ENCODE measurements at places on chromosomes 7 and 10. TPM values are rescaled to one million over a fixed set of nuclear protein-coding genes. Genes with fewer than 3 reads are reported as not detected.
A peak's percentile ranks its signal among the peaks of the same experiment; 100 is the strongest.

GRCh38 chr10:84511106-84511505, 182.7 kb downstream of the CCSER2 start:
- H3K27me3 ChIP-seq: no peaks in the 10 kb centered on the region
- peaks cover 28% of the 10 kb centered on the region for H3K36me3 ChIP-seq
- no peaks in the 10 kb centered on the region for H3K4me1 ChIP-seq
- no peak overlapping the region for H3K4me3 ChIP-seq

- no peak for DNase-seq
- no peak overlapping the region for H3K4me3 ChIP-seq
- peak overlapping the region; percentile 95 for H3K27ac ChIP-seq
These were observed 52.6 kb downstream of the FAM53B start for GRCh38 chr10:124691421-124692099.

The ANKRD30A gene
- total RNA-seq: 0.22 TPM

The SDK1 gene
- 8.2 TPM for total RNA-seq

DNA sequence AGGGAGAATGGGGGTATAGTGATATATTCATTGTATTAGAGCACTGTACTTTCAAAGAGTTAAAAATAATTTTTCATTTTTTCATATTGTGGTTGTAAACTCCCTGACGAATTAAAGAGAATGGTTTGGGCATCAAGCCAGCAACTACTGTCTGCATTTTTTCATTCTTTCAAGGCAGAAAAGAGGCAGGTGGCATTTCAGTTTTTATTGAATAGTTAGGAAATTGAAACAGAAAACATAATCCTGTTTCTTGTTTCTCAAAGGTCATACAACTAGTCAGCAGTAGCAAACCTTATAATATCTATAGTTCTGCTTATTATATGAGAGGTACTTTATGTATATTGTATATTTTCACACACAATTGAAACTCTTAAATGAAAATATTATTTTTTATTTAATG, 303.9 kb upstream of the KCND2 start:
- no peak overlapping the region for H3K4me3 ChIP-seq
- H3K4me1 ChIP-seq: no peaks in the 10 kb centered on the region
- H3K36me3 ChIP-seq: no peaks in the 10 kb centered on the region
- no peak overlapping the region for H3K27ac ChIP-seq
- H3K27me3 ChIP-seq: no peaks in the 10 kb centered on the region

GRCh38 chr7:146090023-146090645, 26.5 kb upstream of the CNTNAP2 start:
- no peak overlapping the region for H3K27ac ChIP-seq
- no peak overlapping the region for H3K4me3 ChIP-seq
- no peaks in the 10 kb centered on the region for H3K4me1 ChIP-seq
- H3K36me3 ChIP-seq: no peaks in the 10 kb centered on the region

GRCh38 chr10:49612513-49613164, 1.2 kb upstream of the CHAT start:
- no peak for DNase-seq
- H3K27ac ChIP-seq: no peak overlapping the region
- no peaks in the 10 kb centered on the region for H3K36me3 ChIP-seq

DNA sequence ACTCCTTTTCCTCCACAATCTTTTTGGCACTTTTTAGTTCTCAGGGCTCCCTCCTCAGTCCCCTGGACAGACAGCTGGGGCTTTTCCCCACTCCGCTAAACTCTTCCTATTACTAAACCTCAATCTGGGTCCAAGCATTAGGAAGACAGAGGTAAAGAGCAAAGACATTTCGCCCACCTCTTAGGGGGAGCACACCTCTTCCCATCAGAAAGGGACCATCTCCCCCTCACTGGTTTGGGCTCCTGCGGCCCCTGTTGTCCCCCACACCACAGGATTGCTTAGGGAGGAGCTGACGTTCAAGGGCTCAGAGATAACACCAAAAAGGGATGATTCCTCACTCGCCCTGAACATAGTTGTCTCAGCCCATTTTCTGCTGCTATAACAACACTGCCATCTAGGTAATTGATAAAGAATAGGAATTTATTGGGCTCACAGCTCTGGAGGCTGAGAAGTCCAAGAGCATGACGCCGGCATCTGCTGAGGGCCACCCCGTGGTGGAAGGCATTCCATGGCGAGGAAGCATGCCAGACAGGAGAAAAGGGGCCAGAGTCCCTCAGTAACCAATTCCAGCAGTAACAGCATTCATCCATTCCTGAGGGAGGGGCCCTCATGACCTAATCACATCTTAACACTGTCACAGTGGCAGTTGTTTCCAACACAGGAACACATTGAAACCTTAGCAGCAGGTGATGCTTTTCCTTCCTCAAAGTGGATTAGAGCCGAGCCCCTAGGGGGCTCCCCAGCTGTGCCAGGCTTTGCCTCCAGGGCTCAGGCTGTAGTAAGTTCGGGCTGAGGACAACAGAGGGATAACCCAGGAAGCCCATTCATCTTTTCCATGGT, 209.6 kb downstream of the EBF3 start:
- no peak overlapping the region for H3K27ac ChIP-seq
- DNase-seq: no peak

GRCh38 chr7:26533217-26533616, 241.6 kb downstream of the SNX10 start:
- H3K27me3 ChIP-seq: no peaks in the 10 kb centered on the region
- no peak overlapping the region for H3K4me3 ChIP-seq
- no peak for DNase-seq
- H3K36me3 ChIP-seq: no peaks in the 10 kb centered on the region

DNA sequence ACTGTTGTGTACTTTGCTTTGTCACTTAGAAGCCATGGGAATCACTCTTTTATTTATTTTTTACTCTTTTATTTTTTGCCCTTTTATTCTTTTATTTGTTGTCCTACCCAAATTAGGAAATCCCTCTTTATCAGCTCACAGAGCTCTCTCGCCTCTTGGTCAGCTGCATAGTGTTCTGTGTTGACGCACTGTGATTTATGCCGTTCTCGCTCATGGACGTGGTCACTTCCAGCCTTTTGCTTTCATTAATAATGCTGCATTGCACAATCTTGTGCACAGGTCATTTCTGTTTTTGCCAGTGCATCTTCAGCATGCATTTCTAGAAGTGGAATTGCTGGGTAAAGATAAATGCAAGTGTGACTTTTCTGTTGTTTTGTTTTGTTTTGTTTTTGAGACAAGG, 42.3 kb downstream of the FBH1 start:
- H3K36me3 ChIP-seq: peaks cover 24% of the 10 kb centered on the region
- H3K27me3 ChIP-seq: no peaks in the 10 kb centered on the region

DNA sequence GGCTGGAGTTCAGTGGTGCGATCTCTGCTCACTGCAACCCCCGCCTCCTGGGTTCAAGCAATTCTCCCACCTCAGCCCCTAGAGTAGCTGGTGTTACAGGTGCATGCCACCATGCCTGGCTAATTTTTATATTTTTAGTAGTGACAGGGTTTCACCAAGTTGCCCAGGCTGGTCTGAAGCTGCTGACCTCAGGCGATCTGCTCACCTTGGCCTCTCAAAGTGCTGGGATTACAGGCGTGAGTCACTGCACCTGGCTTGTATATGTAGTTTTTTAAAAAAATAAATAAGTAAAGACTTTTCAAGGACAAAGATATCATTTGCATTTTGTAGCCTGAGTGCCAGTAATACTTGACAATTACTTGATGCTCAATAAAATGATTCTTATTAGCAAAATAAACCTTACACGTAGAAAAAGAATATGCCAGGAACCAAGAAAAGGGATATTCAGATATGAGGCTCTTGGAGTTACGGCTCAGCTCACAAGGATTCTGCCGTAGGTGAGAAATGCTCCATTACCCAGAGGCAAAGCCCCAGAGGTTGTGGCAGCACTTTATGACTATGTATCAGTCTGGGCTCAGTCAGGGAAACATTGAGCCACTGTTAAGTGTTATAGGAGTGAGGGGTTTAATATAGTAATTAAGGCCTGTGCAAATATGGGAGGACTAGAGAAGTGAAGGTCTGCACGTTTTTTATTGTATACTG, 98.5 kb downstream of the TPST1 start:
- H3K36me3 ChIP-seq: no peaks in the 10 kb centered on the region
- H3K4me1 ChIP-seq: no peaks in the 10 kb centered on the region
- H3K27ac ChIP-seq: no peak overlapping the region
- DNase-seq: no peak

The CYP2C18 gene
- total RNA-seq: not detected

GRCh38 chr10:119371704-119372663, 164.6 kb downstream of the GRK5 start:
- H3K4me3 ChIP-seq: no peak overlapping the region
- DNase-seq: no peak
- no peaks in the 10 kb centered on the region for H3K36me3 ChIP-seq

GRCh38 chr10:70051848-70052247, 798 bp upstream of the MACROH2A2 start:
- H3K36me3 ChIP-seq: no peaks in the 10 kb centered on the region
- H3K4me3 ChIP-seq: no peak overlapping the region
- peaks cover 22% of the 10 kb centered on the region for H3K4me1 ChIP-seq
- DNase-seq: no peak

DNA sequence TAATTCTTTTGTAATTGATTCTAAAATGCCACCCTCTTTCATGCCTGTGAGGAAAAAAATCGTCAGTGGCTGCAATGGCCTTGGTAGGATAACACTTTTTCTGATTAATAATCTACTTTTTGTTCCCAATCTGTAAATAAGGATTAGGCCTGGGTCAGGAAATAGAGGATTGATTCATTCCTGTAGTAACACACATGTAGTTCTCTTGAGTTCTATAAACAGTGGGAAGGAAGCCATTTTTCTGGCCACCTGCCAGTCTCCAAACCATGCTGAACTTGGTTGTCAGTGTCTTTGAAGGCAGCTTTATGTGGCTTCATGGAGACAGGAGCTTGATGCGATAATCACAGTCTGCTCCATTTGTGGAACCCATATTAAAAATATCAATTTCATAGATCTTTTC, 169.3 kb upstream of the NFE2L3 start:
- no peak overlapping the region for H3K27ac ChIP-seq
- no peak overlapping the region for H3K4me3 ChIP-seq
- H3K27me3 ChIP-seq: no peaks in the 10 kb centered on the region
- H3K36me3 ChIP-seq: no peaks in the 10 kb centered on the region
- H3K4me1 ChIP-seq: no peaks in the 10 kb centered on the region

- no peak for DNase-seq
- H3K4me3 ChIP-seq: no peak overlapping the region
- H3K4me1 ChIP-seq: no peaks in the 10 kb centered on the region
- no peaks in the 10 kb centered on the region for H3K36me3 ChIP-seq
- H3K27ac ChIP-seq: no peak overlapping the region
These were observed 23.0 kb upstream of the PCBD1 start for GRCh38 chr10:70911386-70911785.

DNA sequence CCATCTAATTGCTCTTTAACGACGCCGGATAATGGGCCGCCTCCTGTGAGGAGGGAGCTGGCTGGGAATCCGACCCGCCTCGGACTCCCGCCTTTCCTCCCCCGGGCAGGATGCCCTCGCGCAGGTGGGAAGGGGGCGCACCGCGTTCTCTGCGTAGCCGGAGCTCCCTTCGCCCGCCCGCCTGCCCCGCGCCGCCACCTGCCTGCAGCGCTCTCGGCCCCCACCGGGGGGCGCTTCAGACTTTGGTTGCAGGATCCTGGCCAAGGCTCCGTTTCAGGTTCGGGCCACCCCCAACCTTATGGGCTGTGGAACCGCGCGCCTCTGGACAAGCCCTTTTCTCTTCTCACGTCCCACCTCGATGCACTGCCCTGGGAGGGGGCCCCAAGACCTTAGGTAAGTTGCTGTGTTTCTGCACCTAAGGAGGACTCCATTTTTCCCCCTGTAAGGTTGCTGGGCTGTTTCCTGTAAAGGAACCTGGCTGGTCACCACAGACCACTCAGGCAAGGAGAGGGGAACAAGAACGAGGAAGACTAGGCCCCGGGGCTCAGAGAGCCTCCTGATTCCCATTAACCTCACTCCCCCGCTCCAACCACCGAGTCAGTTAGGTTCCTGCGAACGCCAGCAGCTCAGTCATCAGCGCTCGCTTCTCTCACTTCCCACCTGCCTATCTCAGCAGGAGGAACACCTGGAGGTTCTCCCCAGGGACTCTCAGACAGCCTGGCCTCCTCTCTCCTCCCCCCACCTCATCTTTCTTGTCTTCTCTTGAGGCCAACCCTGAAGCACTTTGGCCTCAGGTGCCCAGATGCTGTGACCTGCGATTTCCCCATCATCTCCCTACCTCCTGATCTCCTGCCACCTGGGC, 11.3 kb upstream of the KAZALD1 start:
- H3K27ac ChIP-seq: no peak overlapping the region
- no peak overlapping the region for H3K4me3 ChIP-seq
- peaks cover 19% of the 10 kb centered on the region for H3K4me1 ChIP-seq
- no peaks in the 10 kb centered on the region for H3K36me3 ChIP-seq

The RHOBTB1 gene
- total RNA-seq: 5.9 TPM

DNA sequence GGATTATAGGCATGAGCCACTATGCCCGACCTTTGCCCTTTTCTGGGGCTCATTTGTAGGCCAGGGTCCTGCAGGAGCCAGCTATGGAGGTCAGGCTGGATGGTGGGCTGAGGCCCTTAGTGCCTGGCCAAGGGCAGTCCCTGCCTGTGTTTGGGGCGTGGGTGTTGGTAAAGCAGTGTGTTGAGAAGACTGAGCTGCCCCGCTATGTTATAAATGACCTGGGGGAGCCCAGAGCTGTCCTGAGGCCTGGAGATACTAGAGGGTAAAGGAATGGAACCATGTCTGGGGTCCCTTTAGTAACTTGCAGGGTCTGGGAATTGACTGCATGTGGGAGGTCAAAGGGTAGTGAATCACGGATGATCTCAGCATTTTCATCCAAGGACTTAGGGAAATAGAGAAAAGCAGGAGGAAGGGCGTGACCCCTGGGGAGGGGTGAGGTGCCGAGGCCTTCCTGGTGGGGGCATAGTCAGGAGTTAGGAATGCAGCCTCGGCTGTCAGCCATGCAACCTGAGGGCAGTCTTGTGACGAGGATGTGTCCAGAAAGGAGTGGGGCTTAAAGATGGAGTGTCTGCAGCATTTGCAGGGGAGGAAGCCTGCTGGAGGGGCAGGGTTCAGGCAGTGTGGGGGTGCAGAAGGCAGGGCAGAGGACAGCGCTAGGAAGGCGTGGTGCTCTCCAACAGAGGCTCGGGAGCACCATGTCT, 31.5 kb downstream of the TMEM248 start:
- H3K27ac ChIP-seq: no peak overlapping the region
- peaks cover 6% of the 10 kb centered on the region for H3K36me3 ChIP-seq
- H3K4me1 ChIP-seq: no peaks in the 10 kb centered on the region
- no peak overlapping the region for H3K4me3 ChIP-seq
- DNase-seq: no peak
- no peaks in the 10 kb centered on the region for H3K27me3 ChIP-seq

The CADPS2 gene
- 28.7 TPM for total RNA-seq

The TUBAL3 gene
- not detected for total RNA-seq

GRCh38 chr7:43463401-43463980, 119.4 kb upstream of the STK17A start:
- no peaks in the 10 kb centered on the region for H3K36me3 ChIP-seq
- no peak for DNase-seq
- peaks cover 4% of the 10 kb centered on the region for H3K4me1 ChIP-seq
- no peaks in the 10 kb centered on the region for H3K27me3 ChIP-seq
- no peak overlapping the region for H3K27ac ChIP-seq

- no peak for DNase-seq
- H3K27ac ChIP-seq: no peak overlapping the region
- no peaks in the 10 kb centered on the region for H3K4me1 ChIP-seq
These were observed 215.8 kb downstream of the FOXP2 start for GRCh38 chr7:114630201-114630990.

Measured in tibial nerve (tissue), 4 donors.